ENCODE measurements at places on chromosomes 1 and 21.

GRCh38 chr1:171122893-171123292, 32.2 kb downstream of the FMO3 start:
- DNase-seq: no peak

- no peak for DNase-seq
Observed at GRCh38 chr1:9292361-9293240, at the start of gene SPSB1. TSS of gene SPSB1 (plus strand) at chr1:9292894. CDS start at chr1:9355892, 62,998 bp downstream.

- no peak for DNase-seq
Observed at GRCh38 chr1:56819387-56819899, at the start of gene FYB2. TSS of gene FYB2 (minus strand) at chr1:56819404. CDS start at chr1:56819290, 114 bp downstream.

- DNase-seq: no peak
Observed at GRCh38 chr21:25908495-25908894, 173.7 kb downstream of the GABPA start.

DNA sequence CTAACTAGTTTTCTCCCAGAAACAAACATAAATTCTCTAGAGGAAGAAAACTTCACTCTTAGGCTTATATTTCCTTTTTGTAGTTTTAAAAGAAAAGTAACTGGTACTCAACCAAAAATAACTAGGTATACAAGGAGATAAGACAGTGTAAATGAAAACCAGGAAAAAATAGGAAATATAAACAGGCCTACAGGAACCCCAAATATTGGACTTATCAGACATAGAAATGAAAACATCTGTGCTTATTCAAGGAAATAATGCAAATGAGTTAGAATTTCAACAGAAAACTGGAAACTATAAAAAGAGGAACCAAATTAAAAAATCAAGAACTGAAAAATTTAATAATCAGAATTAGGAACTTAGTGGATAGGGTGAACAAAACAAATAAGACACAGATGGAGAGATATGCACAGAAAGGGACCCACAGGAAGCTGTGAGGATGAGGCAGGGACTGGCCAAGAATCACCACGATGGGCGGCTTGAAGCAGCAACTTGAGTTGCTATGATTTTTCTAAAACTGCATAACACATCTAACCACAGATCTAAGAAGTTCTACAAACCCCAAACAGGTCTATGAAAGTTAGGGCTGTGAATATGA, 67.5 kb upstream of the ACTRT2 start:
- DNase-seq: no peak

DNA sequence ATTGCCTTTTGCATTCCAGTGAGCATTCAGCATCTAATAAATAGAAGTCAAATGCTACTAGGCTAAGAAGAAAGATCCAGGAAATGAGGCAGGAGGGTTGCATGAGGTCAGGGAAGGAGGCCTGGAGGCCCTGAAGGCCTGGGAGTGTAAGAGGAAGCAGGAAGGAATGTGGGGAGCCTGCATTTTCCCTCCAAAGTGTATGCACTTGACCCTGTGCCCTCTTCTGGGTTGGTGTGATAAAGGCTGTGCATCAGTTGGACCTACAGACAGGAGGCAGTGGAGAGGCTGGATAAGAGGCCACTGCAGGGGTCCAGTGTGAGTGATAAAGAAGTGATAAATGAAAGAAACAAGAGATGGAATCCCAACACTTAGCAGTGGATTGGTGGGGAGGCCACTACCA, 20.4 kb downstream of the KIAA1614 start:
- no peak for DNase-seq

GRCh38 chr1:39139723-39140360, 64.7 kb upstream of the MACF1 start:
- DNase-seq: no peak

DNA sequence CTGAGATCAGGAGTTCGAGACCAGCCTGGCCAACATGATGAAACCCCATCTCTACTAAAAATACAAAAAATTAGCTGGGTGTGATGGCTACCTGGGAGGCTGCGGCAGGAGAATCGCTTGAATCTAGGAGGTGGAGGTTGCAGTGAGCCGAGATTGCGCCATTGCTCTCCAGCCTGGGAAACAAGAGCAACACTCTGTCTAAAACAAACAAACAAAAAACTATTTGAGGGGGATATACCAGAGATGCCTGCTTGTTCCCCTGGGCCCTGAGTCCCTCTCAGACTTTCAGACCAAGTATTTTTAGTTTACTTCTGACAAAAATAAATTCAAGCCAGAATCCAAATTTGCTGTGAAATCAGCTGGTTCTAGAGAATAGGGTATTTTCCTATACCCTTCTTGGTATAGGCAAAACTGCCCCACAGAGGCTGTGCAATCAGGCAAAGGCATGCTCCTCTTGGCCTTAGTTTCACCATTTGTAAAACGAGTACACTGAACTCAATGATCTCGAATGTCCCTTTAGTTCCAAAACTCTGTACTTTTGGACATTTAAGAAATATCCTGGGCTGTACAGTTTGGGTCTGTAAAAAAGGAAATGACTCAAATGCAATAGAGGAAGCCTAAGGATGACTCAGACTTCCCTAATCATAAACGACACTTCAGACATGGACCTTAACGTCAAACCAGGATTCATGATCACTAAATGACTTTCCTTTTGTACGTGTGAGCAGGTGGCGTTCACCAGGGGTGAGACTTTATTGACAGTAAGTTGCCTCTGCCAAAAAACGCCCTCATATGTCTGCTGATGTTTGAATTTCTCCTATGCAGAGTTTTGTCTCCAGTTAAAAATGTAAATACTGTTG, 16.1 kb downstream of the ENSA start:
- DNase-seq: peak; percentile 41

DNA sequence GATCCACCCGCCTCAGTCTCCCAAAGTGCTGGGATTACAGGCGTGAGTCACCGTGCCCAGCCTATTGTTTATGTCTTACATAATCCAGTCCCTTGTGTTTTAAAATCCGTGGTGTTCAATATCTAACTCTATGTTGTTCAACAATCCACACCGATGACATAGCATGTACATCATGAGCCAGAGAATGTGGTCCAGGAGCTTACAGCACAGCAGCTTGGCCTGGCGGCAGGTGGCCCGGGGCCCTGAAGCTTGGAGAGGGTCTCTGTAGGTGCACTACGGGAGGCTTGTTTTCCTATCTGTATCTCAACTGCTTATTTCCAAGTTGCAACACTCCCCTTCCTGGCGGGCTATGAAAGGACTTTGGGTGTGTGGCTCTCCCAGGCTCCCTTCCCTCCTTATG, 138.4 kb downstream of the ADSS2 start:
- DNase-seq: no peak

GRCh38 chr1:106266786-106267185, 789.7 kb upstream of the PRMT6 start:
- DNase-seq: no peak

- DNase-seq: no peak
Observed at GRCh38 chr21:45932922-45933502, 48.6 kb upstream of the COL6A1 start.

GRCh38 chr1:42927274-42927841, 31.3 kb downstream of the SLC2A1 start:
- no peak for DNase-seq

- no peak for DNase-seq
Observed at GRCh38 chr1:15413563-15414444, 4.1 kb downstream of the EFHD2 start.

DNA sequence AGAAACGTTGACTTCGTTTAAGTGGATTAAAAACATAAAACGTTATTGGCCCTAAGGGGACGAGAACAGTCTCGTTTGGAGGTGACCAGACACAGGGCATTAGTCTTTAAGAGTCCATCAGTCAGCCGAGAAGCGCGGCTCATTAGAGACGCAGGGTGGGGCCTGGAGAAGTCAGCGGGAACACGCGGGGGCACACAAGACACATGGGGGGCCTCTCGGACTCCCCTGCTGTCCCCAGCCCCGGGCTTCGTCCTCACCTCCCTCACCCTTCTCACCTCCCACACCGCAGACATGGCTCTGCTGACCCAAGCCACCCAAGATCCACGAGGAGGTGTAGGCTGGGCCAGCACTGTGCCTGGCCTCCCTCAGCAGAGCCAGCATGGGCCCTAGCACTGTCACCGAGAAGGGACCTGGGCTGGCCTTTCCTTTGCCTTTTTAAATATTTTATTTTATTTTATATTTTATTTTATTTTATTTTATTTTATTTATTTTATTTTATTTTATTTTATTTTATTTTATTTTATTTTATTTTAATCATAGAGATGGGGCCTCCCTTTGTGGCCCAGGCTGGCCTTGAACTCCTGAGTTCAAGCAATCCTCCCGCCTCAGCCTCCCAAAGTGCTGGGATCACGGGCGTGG, 48.9 kb downstream of the MORN1 start:
- no peak for DNase-seq

GRCh38 chr1:214349781-214350180, 68.8 kb downstream of the SMYD2 start:
- no peak for DNase-seq

All from central memory CD8-positive, alpha-beta T cell (primary cell).